ENCODE measurements at places on chromosomes 11 and 22.

- DNase-seq = no peak
Observed at GRCh38 chr11:109148669-109149068, 273.3 kb upstream of the C11orf87 start.

- no peak for DNase-seq
Observed at GRCh38 chr11:86422371-86422770, 47.7 kb downstream of the CCDC81 start.

GRCh38 chr11:44709966-44710365 lies 16.8 kb upstream of the TSPAN18 start:
- no peak for DNase-seq

- no peak for DNase-seq
Observed at GRCh38 chr11:10762185-10762584, 11.1 kb downstream of the CTR9 start.

- DNase-seq = no peak
Observed at GRCh38 chr11:4018641-4019040, 76.0 kb upstream of the RRM1 start.

GRCh38 chr11:109027851-109028250 lies 363.0 kb downstream of the DDX10 start:
- no peak for DNase-seq

DNA sequence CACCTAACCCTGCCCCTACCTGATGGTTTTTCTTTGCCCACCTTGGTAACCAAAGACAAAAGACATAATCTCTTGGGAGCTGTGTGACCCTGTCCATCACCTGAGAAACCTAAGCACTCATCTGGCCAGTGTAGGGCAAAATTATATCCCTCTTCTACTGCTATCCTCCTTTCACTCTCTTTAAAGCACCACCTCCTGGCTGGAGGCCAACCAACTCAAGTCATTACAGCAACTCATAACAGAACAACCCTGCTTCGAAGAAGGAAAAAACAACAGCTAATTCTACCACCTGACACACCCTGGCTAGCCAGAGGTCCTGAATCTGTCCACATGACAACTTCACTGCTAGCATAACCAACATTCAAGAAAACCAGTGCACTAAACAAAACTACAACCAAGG lies 45.5 kb downstream of the GAS2 start:
- no peak for DNase-seq

DNA sequence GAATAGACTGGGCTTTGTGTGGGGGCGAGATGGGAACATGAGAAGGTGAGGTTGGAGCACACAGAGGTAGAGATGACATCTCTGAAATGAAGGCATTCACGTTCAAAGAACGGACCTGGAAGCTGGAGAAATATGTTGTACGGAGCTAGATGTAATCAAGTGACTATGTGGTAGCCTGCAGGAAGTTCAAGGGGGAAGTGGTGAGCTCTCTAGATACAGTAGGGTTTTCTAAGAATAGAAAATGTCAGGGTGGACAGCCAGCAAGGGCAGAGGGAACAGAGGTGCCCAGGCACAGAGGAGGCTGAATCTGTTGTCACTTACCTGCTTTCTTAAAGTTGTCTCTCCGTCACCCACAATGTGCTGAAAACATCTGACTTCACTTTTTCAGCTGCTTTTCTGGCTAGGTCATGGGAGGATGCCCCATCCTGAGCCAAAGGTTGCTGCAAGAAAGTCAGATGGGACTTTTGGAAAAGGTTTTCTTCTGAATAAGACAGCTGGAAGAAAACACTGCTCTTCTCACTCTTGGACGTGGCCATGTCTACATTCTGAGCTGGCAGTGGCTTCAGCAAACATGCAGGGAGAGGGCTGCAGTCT lies 171.5 kb upstream of the B3GAT1 start:
- no peak for DNase-seq
